ENCODE measurements at places on chromosomes 2 and 18.

DNA sequence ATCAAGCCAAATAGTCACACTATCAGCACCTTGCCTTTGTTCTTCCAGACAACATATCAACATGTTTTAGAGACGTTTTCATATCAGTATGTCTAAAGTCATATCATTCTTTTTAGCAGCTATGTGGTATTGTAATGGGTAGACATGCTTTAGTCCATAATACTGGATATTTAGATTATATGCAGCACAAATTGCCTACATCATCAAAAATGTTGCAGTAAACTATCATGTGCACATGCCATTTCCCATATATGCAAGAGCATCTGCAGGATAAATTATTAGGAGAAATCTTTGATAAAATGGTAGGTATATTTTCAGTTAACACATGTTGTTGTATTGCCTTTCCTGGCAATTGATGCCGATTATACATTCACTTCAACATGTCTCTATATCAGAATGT, 636.5 kb downstream of the XIRP2 start:
- DNase-seq: no peak

GRCh38 chr2:21303876-21304275, 180.1 kb downstream of the TDRD15 start:
- DNase-seq: no peak

- no peak for DNase-seq
These were observed 224.1 kb upstream of the PARD3B start for GRCh38 chr2:204321027-204321800.

- DNase-seq: peak; percentile 36
These were observed at the start of gene SUMO1 for GRCh38 chr2:202238234-202239197. Gene SUMO1 (minus strand): TSS chr2:202238597. CDS start chr2:202238451, 146 bp downstream.

GRCh38 chr2:109229094-109229675, 100.2 kb downstream of the SH3RF3 start:
- DNase-seq: no peak

DNA sequence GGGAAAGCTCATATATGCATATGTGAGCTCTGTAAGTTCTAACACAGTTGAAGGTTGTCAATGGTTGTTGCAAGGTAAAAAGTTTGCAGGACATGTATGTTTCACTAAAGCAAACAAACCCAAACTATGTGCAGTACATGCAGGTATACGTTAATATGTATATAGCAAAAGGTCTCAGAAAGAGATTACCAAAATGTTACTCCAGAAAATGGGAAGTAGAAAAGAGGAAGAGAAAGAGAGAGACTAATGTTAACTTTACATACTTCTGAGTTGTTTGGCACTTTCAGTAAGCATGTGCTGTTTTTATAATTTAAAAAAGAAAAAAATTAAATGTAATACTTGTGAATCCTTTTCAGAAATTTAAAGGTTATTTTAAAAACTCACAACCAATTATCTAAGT, 32.8 kb upstream of the PEX13 start:
- DNase-seq: no peak

GRCh38 chr2:110688594-110689091, 10.8 kb upstream of the BUB1 start:
- no peak for DNase-seq

DNA sequence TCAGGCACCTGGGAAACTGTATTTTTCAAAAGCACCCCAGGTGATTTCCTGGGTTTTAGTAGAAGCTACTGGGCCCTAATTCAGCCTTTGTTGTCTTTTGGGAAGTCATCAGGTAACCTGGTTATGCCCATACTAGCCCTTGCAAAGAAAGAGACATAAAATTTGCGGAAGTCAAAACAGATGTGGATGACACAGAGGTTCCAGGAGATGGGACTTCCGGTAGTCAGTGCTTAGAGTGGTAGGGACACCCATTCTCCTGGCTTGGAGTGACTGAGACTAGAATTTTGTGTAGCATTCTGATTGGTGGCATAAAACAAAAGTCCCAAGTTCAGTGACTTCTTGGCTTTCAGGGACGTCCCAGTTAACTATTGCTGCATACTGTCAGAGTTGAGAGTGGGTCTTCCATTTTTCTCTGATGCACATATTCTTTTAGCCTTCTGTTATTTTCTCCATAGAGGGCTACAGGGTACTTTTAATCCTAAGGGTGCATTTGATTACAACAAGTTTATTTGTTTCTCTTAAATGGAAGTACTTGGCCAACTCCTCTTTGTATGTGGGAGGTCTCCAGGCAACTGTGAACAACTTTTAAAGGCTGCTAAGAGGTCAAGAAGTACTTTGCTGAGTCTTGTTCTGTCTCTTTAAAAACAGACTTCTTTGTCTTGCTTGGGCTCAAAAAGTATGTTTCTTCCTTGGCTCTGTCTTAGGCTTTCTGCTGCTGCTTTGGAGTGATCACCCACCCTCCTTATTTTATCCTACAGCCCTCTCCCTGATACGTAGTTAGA, 8.8 kb downstream of the NAB1 start:
- no peak for DNase-seq

- DNase-seq: no peak
These were observed 17.1 kb upstream of the CAB39 start for GRCh38 chr2:230695551-230695950.

DNA sequence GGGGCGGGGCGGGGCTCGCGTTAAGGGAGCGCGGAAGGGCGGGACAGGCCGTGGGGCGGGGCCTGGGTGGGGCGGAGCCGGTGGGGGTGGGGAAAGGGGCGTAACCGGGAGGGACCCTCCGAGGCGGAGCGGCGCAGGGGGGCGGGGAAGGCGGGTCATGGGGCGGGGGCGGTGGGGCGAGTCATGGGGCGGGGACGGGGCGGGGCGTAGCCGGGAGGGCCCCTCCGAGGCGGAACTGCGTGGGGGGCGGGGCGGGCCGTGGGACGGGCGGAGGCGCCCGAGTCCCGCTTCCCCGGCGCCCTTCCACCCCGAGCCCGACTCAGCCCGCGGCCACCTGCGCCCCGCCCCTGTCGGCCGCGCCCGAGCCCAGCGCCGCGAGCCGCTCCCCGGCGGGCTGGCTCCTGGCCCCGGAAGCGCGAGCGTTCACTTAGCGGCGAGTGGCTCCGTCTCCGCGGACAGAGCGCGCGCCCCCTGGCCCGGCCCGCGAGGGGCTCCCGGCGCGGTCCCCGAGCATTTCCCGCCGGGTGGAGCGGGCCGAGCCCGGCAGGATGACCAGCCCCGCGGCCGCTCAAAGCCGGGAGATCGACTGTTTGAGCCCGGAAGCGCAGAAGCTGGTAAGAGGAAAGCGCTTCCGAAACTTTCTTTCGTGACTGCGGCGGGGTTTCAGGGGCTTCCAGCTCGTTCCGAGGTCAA, 64.7 kb downstream of the LRRFIP1 start:
- peak; percentile 85 for DNase-seq

DNA sequence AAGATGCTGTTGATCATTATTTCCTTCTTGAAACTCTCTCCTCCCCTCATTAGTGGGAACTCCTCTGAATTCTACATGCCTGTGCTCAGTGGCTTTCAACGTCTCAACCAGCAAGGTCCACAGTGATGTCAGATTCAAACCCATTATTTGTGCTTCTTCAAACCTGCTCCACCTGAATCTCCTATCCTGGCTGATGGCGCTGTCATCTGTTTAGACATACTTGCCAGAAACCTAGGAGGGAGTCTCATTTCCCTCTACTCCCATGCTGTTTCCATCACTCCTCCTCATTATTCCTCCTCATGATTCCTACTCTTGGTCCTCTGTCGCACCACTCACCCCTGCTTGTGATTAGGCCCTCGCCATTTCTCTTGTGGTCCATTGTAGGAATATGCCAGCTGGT, 2.9 kb upstream of the LPIN2 start:
- DNase-seq: no peak

Data from esophagus squamous epithelium (tissue), 5 donors.